Urothelium cell line (cell line): ENCODE measurements at places on chromosomes 1 and 21.
A peak's percentile ranks its signal among the peaks of the same experiment; 100 is the strongest.

DNA sequence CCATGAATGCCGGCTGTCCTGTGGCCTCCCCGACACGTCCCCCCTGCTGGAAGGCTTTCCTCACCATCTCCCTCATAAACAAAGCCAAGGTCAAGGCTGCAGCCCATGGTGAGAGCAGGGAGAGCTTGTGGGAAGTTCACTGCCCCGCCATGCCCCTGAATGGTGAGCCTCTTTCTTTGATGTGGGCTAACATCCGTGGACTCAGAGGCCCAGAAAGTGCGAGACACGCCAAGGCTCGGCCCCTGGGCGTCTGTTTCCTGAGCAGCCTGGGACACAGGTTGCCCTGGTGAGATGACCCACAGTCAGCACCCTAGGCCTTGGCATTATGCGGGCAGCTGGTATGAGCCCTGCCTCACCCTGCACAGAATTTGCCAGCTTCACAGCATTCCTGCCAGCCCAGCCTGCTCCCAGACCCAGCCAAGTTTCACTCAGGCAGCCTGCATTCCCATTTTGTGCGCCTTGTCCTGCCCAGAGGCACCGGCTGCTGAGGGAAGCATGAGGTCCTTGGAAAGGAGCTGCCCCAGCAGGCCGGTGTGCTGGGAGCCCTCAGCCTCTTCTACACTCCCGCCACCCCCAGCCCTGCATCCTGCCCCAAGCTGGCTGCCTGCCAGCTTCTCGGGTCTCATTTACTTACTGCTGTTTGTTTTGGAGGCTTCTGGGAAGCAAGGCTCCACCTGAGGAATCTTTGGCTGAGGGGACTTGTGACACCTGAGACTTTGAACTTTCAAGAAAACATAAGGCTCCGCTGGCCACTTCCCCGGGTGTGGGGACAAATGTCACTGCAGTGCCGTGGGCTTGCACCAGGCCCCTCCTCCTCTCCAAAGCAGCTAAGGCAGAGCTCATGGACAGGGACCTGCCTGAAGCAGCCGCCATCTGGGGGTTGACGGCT is 31.9 kb downstream of the NEK2 start:
- peak; percentile 66 for DNase-seq

DNA sequence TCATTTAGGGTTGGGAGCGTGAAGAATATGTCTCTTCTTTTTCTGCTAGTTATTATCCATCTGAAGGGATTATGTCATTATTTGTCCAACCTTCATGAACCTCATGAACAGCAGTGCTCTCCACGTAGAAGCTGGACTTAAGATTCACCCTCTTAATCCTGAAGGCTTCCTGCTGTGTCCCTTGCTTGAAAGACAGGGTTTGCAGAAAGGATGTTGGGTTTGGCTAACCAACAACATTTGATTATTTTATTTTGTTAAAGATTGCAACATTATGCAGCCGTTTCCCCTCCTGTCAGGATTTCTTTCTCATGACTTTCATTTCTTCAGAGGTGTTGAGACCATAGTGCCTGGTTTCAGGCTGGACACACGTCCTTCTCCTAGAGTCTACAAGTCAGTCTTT is 75.2 kb downstream of the NGF start:
- DNase-seq: no peak

DNA sequence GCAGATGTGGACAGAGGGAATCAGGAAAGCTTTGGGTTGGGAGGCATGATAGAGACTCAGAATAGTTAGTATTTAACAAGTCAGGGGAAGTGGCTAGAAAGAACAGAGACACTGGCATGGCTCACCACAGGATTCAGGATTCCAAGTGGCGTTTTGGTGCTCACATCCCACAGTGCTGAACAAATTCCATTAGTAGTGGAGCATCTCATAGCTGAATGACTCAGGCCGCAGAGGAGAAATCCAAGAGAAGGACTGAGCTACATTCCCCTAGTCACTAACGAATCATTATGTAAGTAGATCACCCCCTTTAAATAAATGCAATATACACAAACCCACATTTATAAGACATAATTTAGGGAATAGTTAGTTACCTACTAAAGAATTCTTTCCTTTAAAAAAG is 5.0 kb upstream of the KCNJ9 start:
- no peak for DNase-seq

DNA sequence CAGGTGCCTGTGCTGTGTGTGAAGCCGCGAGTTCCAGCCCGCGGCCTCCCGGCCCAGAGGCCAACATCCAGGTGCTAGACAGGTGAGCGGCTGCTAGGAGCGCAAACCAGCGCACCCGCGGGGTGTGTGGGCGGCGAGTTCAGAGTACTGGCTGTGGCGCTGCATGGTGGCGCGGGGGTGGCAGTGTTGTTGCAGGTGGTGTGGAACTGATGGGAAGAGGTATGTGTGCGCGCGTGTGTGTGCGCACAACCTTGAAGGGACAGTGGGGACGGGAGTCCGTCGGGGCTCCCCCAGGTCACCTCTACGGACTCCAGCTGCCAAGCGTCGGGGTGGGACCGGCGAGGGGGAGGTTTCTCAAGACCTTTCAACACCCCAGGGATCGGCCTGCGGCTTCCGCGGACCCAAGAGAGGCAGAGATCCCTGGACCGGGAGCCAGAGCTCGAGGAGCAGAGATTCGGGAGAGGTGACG is 433 bp upstream of the DMBX1 start:
- no peak for DNase-seq
